ENCODE measurements at places on chromosomes 3 and 15.

DNA sequence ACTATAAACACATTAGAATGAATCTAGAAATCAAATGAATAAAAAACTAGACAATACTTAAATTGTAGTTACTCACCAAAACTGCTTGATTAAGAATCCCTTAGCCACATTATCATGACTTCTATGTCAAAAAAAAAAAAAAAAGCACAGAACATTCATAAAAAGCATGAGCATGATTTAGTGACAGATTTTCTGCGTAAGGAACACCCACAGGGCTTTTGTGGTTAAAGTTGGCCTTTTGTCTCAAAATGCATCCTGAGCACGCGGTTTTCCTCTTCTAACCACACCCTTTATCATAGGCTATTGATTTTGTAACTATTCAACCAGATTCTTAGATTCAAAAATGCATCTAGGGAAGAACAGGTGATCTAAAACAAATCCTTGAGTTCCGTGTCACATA is 334.0 kb upstream of the NR2F2 start:
- no peak overlapping the region for H3K27ac ChIP-seq
- H3K27me3 ChIP-seq: peaks cover 49% of the 10 kb centered on the region
- H3K4me1 ChIP-seq: peaks cover 13% of the 10 kb centered on the region
- DNase-seq: peak; percentile 2
- no peaks in the 10 kb centered on the region for H3K36me3 ChIP-seq

DNA sequence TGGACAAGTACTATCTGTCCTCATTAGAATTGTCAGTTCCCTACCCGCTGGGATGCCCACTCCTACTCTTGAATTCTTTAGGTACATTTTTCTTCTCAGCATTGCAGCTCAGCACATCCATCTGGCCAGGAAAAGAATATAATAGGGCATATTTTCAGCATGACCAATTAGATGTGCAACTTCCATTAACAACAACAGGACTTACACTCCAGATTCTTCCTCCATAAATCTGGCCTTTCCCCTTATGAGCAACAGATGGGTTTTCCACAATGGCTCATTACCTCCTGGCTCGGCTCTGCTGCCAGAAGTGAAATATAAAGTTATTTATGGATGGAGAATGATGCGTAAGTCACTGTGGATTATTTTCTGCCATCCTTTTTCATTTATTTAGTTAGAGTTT is 443.8 kb upstream of the TGFBR2 start:
- DNase-seq: no peak
- H3K4me1 ChIP-seq: no peaks in the 10 kb centered on the region
- no peaks in the 10 kb centered on the region for H3K27me3 ChIP-seq
- no peak overlapping the region for H3K27ac ChIP-seq
- no peak overlapping the region for H3K4me3 ChIP-seq
- H3K36me3 ChIP-seq: no peaks in the 10 kb centered on the region

GRCh38 chr15:29345549-29346525 is 76.2 kb upstream of the NSMCE3 start:
- H3K27ac ChIP-seq: no peak overlapping the region
- peaks cover 6% of the 10 kb centered on the region for H3K27me3 ChIP-seq
- H3K4me3 ChIP-seq: no peak overlapping the region
- DNase-seq: no peak
- no peaks in the 10 kb centered on the region for H3K36me3 ChIP-seq
- no peaks in the 10 kb centered on the region for H3K4me1 ChIP-seq

GRCh38 chr3:106746286-106746685 is 631.0 kb upstream of the CCDC54 start:
- H3K36me3 ChIP-seq: no peaks in the 10 kb centered on the region
- no peaks in the 10 kb centered on the region for H3K4me1 ChIP-seq
- H3K4me3 ChIP-seq: no peak overlapping the region

DNA sequence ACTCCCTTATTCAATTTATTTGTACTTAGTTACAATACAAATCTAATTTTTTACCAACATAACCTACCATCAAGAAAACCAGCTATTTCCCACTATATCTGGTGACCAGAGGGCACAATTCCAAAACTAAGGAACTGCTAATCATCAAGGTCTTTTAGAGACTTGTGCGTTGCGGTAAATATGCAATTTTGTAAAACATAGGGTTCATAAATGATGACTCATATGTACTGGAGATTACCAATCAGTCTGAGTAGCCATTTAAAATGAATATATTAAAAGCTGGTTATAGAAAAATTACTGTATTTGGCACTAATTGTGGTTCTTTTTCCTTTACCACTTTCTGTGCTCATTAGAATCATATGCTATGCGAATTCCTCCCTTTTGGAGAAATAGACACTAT is 859.6 kb downstream of the ROBO1 start:
- no peaks in the 10 kb centered on the region for H3K36me3 ChIP-seq
- no peak for DNase-seq
- no peaks in the 10 kb centered on the region for H3K27me3 ChIP-seq

DNA sequence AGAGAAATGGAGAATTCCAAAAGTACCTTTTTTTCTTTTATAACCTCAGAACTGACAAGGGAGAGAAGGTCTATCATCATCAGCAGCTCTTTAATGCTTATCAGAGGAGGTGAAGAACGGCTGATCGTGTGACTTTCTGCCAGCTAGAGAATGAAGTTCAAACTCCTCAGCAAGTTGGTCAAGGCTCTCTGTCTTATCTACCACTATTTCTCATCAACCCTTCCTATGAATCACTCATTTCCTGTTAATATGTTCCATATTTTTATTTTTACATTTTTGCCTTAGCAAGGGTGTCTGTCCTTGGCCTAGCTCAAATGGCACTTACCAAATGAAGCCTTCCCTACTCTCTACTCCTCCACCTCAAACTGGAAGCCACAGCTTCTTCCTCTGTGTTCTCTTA is 73.1 kb upstream of the TSPAN3 start:
- no peak overlapping the region for H3K4me3 ChIP-seq
- H3K4me1 ChIP-seq: peaks cover 6% of the 10 kb centered on the region
- H3K27ac ChIP-seq: no peak overlapping the region
- peaks cover 43% of the 10 kb centered on the region for H3K36me3 ChIP-seq

GRCh38 chr3:32457971-32458471 is 44.6 kb downstream of the CMTM6 start:
- H3K27ac ChIP-seq: peak overlapping the region; percentile 97
- peak; percentile 50 for DNase-seq
- peaks cover 45% of the 10 kb centered on the region for H3K4me1 ChIP-seq

GRCh38 chr3:189771842-189772450 is 140.8 kb downstream of the TP63 start:
- no peak for DNase-seq
- no peaks in the 10 kb centered on the region for H3K27me3 ChIP-seq
- H3K4me1 ChIP-seq: peaks cover 3% of the 10 kb centered on the region
- no peak overlapping the region for H3K4me3 ChIP-seq
- H3K27ac ChIP-seq: no peak overlapping the region

Data from activated naive CD8-positive, alpha-beta T cell treated with anti-CD3 and anti-CD28 coated beads for 36 hours (primary cell).